ENCODE measurements at places on chromosomes 3 and 15.

GRCh38 chr3:25084016-25084415 lies 344.0 kb upstream of the RARB start:
- no peak for DNase-seq

- no peak for DNase-seq
Observed at GRCh38 chr3:197430934-197431333, 124.8 kb downstream of the BDH1 start.

- DNase-seq = no peak
Observed at GRCh38 chr3:105822171-105823123, 46.4 kb downstream of the CBLB start.

- DNase-seq = no peak
Observed at GRCh38 chr3:50604628-50605588, 6.7 kb downstream of the CISH start.

- no peak for DNase-seq
Observed at GRCh38 chr3:137687181-137687879, 76.8 kb upstream of the SOX14 start.

- DNase-seq = no peak
Observed at GRCh38 chr3:14472471-14473351, 67.4 kb downstream of the GRIP2 start.

DNA sequence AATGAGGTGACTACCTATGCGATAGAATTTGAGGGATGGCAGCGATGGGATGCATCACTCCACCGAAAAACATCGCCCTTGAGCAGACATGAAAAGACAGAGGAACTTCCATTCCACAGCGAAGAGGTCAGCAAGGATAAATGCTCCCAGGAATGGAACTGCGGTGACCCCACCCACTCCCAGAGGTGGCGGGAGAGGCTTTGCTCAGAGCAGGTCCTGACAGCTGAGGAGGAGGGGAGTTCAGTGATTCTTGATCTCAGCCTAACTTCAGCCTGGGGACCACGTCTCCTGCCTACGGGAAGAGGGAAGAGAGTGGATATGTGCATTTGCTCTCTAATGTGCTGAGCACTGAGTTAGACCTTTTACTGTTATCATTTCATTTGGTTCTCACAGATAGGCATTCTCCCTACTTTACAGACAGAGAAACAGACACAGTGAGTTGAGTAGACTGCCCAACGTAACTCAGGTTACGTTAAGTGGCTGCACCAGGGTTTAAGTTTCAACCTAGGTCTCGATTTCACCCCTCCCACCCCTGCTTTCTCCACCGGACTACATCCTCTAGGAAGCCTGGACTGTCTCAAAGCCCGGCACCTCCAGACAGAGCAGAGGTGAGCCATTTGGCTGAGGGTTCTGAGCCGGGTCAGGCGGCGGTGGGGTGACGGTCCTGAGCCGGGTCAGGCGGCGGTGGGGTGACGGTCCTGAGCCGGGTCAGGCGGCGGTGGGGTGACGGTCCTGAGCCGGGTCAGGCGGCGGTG lies 170.0 kb downstream of the RAB11A start:
- DNase-seq = no peak

- DNase-seq = no peak
Observed at GRCh38 chr3:81929697-81930096, 168.3 kb upstream of the GBE1 start.

GRCh38 chr3:132544130-132544529 lies 52.9 kb upstream of the ACKR4 start:
- no peak for DNase-seq

DNA sequence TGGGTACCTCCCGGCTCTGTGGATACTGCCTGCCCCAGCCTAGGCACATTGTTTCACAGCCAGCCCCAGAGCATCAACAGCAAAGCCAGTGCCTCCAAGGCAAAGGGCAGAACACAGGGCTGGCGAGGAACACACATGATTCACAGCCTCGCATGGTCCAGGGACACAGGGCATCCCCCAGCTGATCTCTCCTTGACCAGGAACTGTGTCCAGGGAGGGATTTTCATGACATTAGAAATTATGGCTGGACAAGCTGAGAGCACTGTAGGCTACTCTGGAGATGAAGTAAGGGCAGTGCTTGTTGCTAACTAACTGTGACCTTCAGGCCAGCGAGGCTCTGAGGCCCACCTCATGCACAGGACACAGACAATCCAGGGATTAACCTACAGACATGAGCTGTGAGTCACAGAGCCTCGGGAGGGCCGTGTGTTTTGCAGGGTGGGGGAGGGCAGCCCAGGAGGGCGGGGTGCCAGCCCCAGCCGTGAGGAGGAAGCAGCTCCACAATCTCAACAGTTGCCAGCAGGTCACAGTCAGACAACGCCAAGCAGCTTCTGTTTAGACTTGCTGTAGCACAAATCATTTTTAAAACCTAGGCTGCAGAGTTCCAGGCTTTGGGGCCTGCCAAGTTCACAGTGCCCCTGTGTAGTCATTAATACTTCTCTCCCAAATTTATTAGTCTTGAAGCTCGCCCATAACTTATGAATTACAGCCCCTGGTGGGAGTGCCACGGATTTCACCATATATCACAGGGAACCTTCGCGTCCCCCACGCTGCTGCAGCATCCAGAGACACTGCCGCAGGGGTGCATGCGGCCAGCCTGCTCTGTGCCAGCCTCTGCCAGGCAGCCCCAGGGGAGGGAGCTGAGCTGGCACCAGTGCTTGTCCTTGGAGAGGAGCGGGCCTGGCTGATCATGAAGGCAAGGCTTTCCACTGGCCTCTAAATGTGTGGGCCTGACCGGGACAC lies 114.7 kb downstream of the ETFA start:
- DNase-seq = no peak

DNA sequence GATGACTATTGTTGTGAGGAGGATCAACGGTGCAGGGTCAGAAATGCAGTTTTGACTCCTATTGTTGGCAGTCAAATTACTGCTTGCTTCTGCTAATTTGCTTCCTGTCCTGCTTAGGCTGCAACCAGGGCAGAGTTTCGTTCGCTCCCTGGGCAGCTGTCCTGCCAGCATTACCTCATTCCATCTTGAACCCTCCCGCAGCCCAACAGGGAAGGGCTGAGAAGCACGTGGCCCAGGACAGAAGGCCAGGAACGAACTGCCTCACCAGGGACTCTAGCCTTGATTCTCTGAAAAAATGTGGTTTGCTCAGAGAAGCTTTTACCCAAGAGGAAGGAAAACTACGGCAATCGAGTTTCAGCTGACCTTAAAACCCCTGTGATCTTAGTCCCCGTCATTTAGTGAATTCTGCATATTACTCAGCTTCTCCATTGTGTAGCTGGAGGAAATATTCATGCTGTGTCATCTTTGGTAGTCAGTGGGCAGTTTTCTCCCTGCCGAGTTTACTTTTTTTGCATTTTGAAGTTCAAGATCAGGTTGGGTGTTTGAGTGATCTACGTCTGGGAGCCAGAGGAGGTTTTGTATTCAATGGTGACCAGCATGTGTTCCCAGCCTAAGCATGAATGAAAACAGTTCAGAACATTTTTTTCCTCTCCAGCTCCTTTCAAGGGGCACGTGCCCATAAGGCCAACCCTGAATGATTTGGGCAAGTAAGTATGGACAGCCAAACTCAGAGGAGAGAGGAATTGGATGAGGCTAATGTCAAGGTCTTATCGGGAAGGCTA lies 23.0 kb downstream of the TLNRD1 start:
- DNase-seq = peak; percentile 3

DNA sequence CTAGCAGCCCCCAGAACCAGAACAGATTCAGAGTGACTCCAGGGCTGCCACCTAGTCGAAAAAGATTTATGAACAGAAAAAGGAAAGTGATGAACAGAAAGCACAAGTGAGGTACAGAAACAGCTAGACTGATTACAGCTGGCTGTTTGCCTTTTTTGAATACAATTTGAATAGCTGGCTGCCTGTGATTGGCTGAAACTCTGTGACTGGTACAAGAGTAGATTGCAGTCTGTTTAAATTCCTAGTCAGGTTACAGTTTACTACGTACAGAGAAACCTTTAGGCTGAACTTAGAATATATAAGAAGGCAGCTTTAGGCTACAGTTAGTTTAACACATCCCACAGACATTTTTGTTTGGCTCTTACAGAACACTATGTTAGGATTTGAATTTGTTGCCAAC lies 10.0 kb downstream of the CCDC13 start:
- DNase-seq = no peak

GRCh38 chr3:136078421-136079364 lies 113.2 kb downstream of the PPP2R3A start:
- DNase-seq = no peak

DNA sequence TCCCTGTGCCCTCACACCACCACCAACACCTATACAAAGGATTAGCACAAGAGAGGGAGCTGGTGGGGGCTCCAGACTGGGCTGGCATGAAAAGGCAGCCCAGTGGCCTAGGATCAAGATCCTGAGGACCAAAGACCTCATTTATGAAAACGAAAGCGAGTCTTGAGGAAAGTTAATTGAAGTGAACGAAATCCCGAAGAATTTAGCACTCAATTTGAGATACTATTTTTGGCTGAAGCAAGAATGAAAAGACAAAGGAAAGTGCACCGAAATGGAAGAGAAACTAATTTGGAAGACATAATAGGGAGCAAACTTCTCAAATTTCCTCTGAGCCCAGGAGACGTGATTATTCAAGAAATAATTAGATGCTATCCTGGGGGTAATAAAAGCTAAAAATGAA lies 68.7 kb upstream of the SLC6A11 start:
- no peak for DNase-seq

GRCh38 chr3:163929069-163929652 lies 1149.1 kb downstream of the SI start:
- DNase-seq = no peak

- no peak for DNase-seq
Observed at GRCh38 chr3:128489674-128489926, 3.4 kb downstream of the GATA2 start.

DNA sequence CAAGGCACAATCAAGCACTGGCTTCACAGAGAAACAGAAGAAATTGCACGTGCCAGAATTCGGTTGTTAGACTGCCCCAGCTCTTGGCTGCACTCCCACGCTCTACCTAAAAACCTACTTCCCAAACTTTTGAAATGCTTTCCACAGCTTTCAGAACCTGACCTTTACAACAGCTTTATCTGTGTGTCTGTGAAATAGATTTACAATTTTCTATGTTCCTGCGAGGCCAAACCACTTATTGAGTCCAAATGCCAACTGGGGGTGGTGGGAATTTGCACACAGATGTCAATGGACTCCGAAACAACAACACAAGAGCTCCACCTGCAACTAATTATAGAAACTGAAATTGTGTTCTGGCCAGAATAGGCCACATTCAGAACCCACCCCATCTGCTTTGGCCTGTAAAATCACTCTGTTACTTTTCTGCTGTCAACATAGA lies 44.6 kb downstream of the ERC2 start:
- DNase-seq = no peak

- no peak for DNase-seq
Observed at GRCh38 chr3:134970895-134971294, 175.8 kb downstream of the EPHB1 start.

DNA sequence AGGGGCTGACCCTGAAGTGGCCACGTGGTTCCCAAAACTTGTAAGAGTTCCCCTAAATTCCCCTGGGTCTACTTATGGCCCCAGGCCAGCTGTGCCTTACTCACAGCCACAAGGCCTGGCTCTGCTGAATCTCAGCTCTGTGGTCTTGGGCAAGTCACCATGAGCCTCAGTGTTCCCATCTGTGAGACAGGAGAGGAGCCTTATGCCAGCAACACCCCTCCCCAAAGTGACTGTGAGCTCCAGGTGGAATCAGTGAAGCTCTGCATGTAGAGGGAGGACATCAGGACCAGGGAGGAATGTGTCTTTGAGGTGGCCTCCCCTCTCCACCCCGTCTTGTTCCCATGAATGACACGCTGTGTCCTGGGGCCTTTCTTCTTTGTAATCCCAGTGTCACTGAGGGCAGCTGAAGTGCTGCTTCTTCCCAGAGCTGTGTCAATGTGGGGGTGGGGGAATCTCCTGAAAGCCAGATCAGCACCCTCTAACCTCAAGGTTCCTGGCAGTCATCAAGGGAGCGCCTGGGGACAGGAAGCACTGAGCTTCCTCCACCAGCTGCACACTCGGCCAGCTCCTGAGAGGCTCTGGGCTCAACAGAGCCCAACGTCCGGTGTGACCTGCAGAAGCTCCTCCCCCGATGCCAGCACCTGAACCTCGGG lies 258.9 kb downstream of the UACA start:
- no peak for DNase-seq

GRCh38 chr3:58135712-58136543 lies 74.8 kb downstream of the DNASE1L3 start:
- no peak for DNase-seq

- DNase-seq = no peak
Observed at GRCh38 chr15:65532738-65533051, 2.4 kb downstream of the HACD3 start.

DNA sequence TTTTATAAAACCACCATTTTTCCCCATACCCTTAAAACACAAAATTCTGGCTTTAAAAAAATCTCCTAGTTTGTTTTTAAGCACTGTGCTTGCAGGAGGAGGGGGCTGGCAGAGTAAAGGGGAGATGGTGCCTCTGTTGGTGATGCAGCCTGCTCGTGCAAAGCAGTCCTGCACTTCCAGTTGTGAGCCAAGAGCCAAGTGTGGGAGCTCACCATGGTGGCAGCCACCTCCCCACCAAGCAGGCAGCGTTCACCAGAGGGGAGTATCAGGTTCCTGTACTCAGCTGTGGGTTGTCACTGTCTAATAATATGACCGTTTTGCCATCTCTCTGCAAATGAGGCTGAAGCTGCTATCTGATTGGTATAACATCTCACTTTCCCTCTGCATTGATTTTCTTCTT lies 164.8 kb downstream of the SYNPR start:
- no peak for DNase-seq

- DNase-seq = no peak
Observed at GRCh38 chr3:98331329-98331728, 22.3 kb upstream of the OR5K4 start.

- no peak for DNase-seq
Observed at GRCh38 chr3:149898771-149899170, 71.9 kb downstream of the PFN2 start.

DNA sequence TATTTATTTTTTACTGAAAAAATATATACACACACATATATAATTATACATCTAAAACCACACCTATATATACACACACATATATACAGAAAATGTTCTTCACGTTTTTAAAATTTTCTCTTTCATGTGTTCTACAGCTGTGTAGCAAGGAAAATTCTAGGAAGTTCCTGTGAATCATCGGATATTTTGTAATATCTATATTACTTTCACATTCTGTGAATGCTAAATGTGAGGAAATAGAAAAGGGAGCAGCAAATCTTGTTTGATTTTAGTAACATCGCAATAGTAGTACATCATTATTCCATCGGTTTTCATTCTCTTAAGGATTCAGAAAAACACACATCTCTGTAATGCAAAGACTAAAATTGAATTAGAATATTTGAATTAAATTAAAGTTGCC lies 836.8 kb upstream of the NECTIN3 start:
- no peak for DNase-seq

DNA sequence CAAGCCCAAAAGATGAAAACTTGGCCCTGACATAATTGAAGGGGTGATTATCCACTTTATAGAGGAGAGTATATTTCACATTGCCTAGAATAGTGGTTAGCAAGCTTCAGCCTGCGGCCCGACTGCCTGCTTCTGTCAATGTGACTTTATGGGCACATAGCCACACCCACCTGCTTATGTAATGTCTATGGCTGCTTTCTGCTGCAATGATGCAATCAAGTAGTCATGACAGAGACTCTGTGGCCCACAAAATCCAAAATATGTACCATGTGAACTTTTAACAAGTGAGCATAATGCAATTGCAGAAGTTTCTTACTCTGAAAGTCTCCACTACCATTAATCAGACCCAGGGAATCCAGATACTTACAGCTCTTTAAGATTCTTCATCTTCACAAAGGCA lies 103.1 kb downstream of the LRIG1 start:
- no peak for DNase-seq

Measured in stimulated activated CD4-positive, alpha-beta T cell treated with anti-CD3 and anti-CD28 coated beads, Interleukin-1b, Interleukin-23, amount 100 ng/mL, for 24 hours (primary cell).